ENCODE measurements at places on chromosomes 16 and 17. TPM values are rescaled to one million over a fixed set of nuclear protein-coding genes. Genes with fewer than 3 reads are reported as not detected.

- no peak overlapping the region for H3K27ac ChIP-seq
- H3K27me3 ChIP-seq = no peaks in the 10 kb centered on the region
- H3K4me1 ChIP-seq = no peaks in the 10 kb centered on the region
These were observed 13.1 kb upstream of the TCAP start for GRCh38 chr17:39651923-39652586.

GRCh38 chr17:64186171-64187092 lies 56.5 kb upstream of the ERN1 start:
- H3K4me1 ChIP-seq = no peaks in the 10 kb centered on the region
- no peak for DNase-seq
- H3K27ac ChIP-seq = no peak overlapping the region
- no peaks in the 10 kb centered on the region for H3K36me3 ChIP-seq
- no peaks in the 10 kb centered on the region for H3K27me3 ChIP-seq

GRCh38 chr17:19686400-19687090 lies 29.8 kb downstream of the SLC47A2 start:
- no peaks in the 10 kb centered on the region for H3K27me3 ChIP-seq
- H3K4me1 ChIP-seq = no peaks in the 10 kb centered on the region
- no peaks in the 10 kb centered on the region for H3K36me3 ChIP-seq
- DNase-seq = no peak
- H3K4me3 ChIP-seq = no peak overlapping the region
- no peak overlapping the region for H3K27ac ChIP-seq

SLC7A6 gene
- 60.4 TPM for total RNA-seq

CTCF gene
- total RNA-seq = 42.7 TPM

RSKR gene
- total RNA-seq = 11.3 TPM

TP53TG3F gene
- not detected for total RNA-seq
